ENCODE measurements at places on chromosomes 5 and 9.

DNA sequence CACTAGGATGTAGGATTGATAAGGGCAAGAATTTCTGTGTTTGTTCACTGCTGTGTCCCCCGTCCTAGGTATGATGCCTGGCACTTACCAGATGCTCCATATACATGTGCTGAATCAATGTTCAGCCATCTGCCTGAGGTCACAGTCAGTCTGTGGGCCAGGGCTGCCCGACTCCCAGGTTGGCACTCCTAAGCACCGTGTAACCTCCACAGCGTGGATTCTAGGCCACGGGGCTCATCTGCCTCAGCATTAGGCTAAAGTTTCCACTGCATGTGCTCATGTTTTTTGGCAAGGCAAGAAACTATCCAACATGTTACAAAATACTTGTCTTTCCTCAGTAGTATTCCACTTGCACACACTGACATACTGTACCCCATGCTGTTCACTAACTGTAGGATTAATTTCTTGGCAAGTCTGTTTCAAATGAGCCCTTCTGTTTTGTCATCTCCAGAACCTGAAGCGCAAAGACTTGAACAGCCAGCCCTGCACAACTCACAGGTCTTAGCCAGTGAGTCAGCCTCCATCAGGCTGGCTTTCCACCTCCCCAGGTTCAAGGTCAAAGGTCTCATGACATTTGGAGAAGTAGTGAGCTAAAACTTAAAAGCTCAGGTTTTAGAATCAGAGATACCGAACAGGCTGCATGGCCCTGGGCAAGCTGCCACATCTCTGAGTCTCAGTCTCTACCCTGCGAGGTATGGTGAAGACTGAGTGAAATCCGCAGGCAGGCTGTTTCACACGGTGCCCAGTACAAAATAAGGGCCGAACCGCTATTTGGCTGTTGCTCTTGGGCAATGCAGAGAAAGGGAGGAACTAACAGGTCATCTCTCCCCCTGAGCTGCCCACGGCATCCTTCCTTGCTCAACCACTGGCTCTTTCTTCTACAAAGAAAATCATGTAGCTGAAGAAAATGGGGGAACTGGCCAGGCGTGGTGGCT is 7.2 kb downstream of the TOR1A start:
- no peak for DNase-seq

- no peak for DNase-seq
These were observed 52.1 kb upstream of the PITX1 start for GRCh38 chr5:135085936-135086725.

GRCh38 chr5:173114536-173114935 is 29.8 kb upstream of the BNIP1 start:
- DNase-seq, result no peak

DNA sequence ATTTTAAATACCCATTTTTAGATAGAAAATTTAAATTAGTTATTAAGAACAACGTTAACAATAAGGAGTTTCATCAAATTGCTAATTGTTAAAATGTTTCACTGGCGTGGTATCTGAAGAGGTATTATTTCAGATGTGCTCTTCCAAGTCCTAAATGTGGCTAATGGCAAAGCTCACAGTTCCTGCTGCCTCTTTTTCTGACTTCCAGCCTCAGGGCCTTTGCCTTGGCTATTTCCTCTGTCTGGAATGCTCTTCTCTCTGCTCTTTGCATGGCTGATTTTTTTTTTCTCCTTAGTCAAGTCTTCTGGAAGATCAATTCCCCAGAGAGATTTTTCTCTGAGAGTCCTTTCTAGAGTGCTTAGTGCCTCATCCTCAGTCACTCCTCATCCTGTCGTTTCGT is 9.6 kb upstream of the SSBP2 start:
- DNase-seq, result no peak

DNA sequence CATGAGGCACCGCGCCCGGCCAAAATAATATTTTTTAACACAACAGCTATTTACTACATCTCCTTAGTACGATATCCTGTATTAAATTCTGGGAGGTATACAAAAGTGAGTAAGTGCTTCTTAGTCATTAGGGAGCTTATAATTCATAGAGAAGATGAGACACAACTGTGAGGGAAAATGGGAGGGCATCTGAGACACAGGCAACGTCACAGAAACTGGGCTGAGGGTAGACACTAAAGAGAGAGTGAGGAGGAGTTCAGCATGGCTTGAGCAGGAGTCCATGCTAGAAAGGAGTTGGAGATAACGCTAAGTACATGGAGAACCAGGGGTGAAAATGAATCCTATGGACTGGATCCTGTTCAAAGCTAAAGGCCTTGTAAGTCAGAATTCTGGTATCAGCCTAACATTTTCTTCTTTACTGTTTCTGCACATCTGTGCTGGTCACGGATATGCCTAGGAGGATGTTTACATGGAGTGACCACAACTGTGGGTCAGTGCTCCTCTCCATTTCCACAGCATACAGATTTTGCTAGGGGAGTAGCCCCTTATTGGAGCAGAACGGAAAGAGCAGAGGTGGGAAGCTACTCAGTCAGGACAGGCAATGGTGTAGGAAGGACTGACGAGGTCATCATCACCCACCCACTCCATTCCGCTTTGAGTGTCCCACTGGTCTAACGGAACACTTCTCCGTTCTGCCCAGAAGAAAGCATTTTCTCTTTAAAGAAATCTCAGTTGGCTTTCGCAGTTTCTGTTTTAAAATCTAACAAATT is 310.4 kb upstream of the EFNA5 start:
- no peak for DNase-seq

DNA sequence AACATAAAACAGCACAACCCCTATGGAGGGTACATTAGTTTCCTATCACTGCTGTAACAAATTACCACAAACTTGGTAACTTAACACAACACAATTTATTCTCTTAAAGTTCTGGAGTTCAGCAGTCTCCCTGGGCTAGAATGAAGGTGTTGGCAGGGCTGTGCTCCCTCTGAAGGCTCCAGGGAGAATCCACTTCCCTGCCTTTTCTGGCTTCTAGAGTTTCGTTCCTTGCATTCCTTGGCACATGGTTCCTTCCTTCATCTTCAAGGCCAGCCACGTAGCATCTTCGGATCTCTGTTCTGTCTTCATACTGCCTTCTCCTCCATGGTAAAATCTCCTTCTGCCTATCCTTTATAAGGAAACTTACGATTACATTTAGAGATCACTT is 25.0 kb upstream of the GSN start:
- no peak for DNase-seq

- DNase-seq, result no peak
These were observed 16.7 kb downstream of the SLC25A25 start for GRCh38 chr9:128084746-128085145.

- no peak for DNase-seq
These were observed 1.3 kb downstream of the SLC9A3 start for GRCh38 chr5:522899-523440.

DNA sequence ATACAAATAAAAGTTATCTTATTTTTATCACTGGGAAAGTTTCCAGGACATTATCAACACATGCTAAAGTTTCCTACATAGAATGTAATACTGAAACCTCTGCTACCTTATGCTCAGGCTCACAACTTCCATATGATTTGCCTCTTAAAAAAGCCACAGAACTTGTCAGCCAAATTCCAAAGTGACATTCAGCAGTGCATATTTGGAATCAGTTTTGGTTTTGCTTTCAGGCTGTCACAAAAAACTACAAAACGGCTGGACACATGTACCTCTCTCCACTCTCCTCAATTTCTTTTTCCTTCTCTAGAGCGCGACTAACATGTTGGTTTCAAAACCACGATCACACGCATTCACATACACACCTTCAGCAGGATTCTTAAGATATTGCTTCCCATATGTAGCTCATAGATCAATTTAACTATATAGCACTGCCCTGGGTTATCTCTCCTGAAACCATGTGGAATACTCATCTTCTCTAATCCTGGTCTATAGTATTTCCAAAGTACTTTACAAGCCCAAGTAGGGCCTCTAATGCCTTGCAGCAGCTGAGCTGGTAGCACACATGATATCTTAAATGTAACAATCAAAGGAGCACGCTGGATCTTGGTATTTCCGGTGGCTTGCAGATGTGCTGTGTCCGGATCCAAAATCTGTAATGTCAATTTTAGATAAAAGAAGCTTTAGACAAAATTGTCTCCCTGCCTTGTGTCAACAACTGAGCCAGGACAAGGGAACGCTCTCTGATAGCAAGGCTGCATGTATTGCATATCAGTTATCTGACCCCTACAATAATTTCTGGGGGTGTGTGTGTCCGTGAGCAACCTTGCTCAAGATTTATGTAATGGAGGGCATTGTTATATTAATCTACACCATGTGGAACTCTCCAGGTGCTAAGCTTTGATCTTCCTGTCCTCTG is 203.2 kb downstream of the DMRT2 start:
- no peak for DNase-seq

- no peak for DNase-seq
These were observed 2.5 kb downstream of the DOK3 start for GRCh38 chr5:177507165-177507564.

DNA sequence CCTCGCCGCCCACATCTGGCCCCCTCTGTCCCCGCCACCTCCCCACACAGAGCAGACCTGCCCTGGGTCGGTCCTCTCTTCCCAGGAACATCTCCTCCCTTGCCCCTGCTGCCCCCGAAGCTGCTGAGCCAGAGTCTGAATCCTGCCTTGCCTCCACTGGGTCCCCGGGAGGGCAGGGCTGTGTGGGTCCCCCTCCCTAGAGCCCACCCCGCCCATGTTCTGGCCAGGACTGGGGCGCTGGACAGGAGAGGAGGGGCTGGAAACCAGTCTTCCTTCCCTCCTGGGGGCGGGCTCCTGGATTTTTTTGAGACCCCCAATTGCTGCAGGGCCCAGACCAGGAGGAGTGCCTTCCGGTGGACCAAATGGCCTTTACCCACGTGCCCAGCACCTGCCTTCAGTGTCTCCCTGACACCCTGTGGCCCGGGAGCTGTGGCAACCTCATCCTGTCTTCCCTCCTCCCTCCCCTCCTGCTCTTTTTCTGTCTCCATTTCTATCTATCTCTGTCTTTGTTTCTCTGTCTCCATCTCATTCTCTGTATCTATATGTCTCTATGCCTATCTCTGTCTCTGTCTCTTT is 12.1 kb downstream of the MRPL36 start:
- DNase-seq, result no peak

DNA sequence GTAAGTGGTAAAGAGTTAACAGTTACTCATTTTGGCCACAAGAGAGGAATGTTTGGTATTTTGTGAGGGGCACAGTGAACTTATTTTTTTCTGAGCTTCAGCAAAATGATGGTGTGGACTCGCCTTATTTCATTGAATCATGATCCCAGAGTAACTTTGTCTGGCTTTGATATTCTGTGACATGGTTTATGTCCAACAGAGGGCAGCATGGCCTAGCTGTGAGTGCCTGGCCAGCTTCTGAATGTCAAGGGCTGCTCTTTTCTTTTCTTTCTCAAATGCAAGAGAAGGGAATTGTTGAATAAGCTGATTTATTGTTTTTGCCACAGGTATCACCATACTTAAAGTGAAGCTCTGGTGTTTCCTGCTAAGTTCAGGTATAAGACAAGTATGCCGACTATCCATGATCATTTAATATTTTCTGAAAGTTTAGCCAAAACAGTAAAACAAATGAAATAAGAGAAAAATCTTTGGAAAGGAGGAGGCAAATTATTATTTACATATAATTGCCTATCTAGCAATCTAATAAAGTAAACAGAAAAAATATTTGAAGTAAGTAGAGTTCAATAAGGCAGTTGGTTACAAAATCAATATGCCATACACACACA is 31.7 kb downstream of the MRPL22 start:
- DNase-seq, result peak; percentile 8

DNA sequence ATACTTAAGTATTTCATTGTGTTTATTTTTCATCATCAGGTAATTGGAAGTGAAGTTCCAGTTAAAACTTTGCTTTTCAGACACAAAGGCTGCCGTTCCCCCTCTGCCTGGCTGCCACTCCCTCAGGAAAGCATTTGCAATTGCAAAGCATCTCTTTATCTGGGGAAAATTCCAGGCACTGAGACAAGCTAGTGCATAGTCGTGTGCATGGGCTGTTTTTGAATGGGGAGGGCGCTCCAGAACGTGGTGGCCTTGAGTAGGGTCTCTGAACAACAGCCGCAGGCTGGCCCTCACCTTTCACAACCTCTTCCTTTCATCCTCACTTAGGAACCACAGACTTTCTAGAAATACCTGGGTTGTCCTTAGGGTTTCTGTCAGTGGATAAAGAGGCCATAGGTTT is 285.1 kb upstream of the ADAMTS16 start:
- no peak for DNase-seq

- no peak for DNase-seq
These were observed 173.3 kb upstream of the HMHB1 start for GRCh38 chr5:143638654-143639053.

DNA sequence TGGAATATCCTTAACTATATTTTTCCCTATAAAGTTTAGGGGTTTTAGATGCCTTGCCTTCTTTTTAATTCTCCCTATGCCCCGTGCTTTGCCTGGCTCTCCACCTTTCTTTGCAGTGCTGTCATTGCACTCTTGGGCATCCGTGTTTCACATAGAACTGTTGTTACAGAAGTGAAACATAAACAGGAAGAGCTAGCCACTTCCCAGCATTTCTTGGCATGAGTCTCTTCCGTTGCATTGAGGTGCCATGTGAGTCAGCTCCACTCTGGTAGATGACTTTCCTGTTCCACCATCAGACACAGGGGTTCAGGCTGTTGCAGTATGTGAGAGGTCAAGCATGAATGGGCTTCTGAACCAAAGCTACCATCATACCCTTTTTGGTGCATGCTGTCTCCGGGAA is 73.4 kb downstream of the ANGPTL2 start:
- DNase-seq, result no peak

GRCh38 chr5:157108976-157109375 is at the start of gene HAVCR2:
TSS of gene HAVCR2 (minus strand) at chr5:157109044. CDS start at chr5:157108983, 61 bp downstream.
- peak; percentile 39 for DNase-seq

- DNase-seq, result no peak
These were observed 32.7 kb downstream of the HRH2 start for GRCh38 chr5:175690586-175690985.

GRCh38 chr5:124661317-124662141 is 84.9 kb downstream of the ZNF608 start:
- no peak for DNase-seq

DNA sequence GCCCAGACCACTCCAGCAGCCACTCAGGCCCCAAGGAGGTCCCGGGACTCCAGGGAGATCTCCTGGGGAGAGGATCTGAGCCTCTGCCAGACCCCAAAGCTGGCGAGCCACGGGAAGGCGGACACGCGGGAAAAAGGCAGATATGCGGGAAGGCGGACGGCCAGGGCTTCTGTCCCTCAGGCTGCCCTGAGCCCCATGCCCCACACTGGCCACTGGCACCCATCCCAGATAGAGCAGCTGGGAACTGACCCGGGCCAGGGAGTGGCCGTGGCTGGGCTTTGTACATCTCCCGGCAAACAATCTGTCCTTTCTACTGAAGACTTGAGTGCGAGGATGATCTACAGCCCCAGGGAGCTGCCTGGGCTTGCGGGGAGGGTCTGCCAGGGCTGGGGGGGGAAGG is 21.1 kb upstream of the NOTCH1 start:
- DNase-seq, result peak; percentile 89

- no peak for DNase-seq
These were observed 18.5 kb downstream of the FBXW2 start for GRCh38 chr9:120774719-120775118.

- DNase-seq, result no peak
These were observed 711.1 kb upstream of the CHD1 start for GRCh38 chr5:99639905-99640304.
